Tongue (tissue), 3 donors: ENCODE measurements at places on chromosomes 2 and 18. TPM values are rescaled to one million over a fixed set of nuclear protein-coding genes. Genes with fewer than 3 reads are reported as not detected.

- DNase-seq: peak; percentile 86
These were observed 112.1 kb downstream of the NFATC1 start for GRCh38 chr18:79507546-79508480.

GRCh38 chr2:230439590-230439989 lies 23.6 kb downstream of the SP100 start:
- no peak for DNase-seq

BOK gene
- total RNA-seq: 28.0 TPM

DNA sequence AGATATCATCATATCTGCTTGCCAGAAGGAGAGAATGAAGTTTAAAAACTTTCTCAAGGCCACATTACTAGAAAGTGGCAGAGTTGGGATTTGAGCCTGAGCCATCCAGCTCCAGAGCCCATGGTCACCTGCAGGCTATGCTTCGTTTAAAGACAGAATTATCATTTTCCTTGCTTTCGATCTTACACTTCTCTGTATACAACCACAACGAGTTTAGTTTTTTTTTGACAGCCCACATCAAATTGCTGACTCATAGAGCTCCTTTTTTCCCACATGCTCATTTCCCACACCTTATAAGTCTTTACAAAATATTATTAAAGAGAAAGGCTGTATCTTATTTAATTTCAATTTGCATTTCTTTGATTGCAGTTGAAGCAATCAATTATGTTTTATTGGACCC lies 6.5 kb downstream of the PLEK start:
- DNase-seq: no peak

- DNase-seq: no peak
These were observed 45.9 kb upstream of the ATP5MC3 start for GRCh38 chr2:175227393-175227792.

DNA sequence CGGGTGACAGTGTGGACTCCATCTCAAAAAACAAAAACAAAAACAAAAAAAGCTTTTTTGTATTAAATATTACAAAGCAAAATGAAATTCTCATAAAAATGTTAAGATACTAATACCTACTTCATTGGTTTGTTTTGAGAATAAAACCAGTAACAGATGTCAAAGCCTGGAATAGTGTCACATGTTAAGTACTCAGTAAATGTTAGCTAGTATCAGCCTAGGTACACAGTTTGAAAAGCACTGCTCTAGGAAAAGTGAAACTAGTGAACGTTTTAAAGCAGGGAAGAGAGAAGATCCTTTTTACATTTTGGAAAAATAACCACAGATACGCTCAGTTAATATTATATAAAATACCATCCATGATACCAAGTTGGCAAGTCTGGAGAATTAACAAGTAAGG lies 37.1 kb upstream of the ADAM17 start:
- DNase-seq: no peak

COL4A4 gene
- total RNA-seq: 4.9 TPM

DNA sequence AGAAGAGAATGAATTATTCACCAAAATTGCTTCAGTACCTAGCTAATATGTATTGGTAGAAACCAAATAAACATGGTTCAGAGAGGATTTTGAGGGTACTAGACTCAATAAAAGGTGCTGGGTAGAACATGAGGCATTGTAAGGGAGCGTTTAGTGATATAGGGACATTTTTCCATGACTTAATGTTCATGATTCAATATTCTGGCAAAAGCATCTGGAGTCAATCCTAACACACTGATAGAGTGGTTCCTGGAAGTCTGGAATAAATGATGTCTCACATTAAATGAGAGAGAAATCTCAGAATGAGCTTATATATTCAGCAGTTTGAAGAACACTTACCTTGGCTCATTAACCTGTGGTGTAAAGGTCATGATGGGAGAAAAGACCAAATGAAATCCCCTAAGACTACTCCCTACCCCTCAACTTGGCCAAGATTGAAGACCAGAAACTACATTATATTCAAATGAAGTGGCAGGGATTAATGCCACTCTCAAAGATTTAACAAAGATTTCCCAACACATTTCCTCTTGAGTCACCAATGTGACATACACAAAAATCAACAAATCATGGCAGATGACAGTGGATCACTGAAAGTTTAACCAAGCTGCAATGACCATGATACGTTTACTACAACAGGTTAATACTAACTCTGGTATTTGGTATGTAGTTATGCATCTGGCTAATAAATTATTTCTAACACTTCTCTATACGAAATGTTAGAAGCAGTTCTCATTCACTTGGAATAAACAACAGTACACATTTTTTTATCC lies 309.5 kb downstream of the SATB2 start:
- DNase-seq: no peak

- no peak for DNase-seq
These were observed 48.6 kb upstream of the GPR17 start for GRCh38 chr2:127597046-127597983.

XPO1 gene
- 388 TPM for total RNA-seq
